Calu3 (cell line): ENCODE measurements at places on chromosomes 13 and 19. TPM values are rescaled to one million over a fixed set of nuclear protein-coding genes. Genes with fewer than 3 reads are reported as not detected.

GRCh38 chr13:104833221-104833620 is 1702.2 kb downstream of the EFNB2 start:
- H3K4me3 ChIP-seq = no peak overlapping the region
- no peak overlapping the region for H3K27ac ChIP-seq
- no peaks in the 10 kb centered on the region for H3K27me3 ChIP-seq
- no peak for DNase-seq
- no peaks in the 10 kb centered on the region for H3K4me1 ChIP-seq

GRCh38 chr19:45147835-45148676 is 12.7 kb downstream of the NKPD1 start:
- no peak for DNase-seq
- H3K27me3 ChIP-seq = no peaks in the 10 kb centered on the region
- peaks cover 27% of the 10 kb centered on the region for H3K36me3 ChIP-seq
- no peak overlapping the region for H3K27ac ChIP-seq
- no peak overlapping the region for H3K4me3 ChIP-seq
- no peaks in the 10 kb centered on the region for H3K4me1 ChIP-seq

- H3K27me3 ChIP-seq = no peaks in the 10 kb centered on the region
- no peak overlapping the region for H3K27ac ChIP-seq
- H3K4me3 ChIP-seq = no peak overlapping the region
- H3K4me1 ChIP-seq = no peaks in the 10 kb centered on the region
Measured at GRCh38 chr13:68644611-68645010, 1414.5 kb upstream of the PCDH9 start.

DNA sequence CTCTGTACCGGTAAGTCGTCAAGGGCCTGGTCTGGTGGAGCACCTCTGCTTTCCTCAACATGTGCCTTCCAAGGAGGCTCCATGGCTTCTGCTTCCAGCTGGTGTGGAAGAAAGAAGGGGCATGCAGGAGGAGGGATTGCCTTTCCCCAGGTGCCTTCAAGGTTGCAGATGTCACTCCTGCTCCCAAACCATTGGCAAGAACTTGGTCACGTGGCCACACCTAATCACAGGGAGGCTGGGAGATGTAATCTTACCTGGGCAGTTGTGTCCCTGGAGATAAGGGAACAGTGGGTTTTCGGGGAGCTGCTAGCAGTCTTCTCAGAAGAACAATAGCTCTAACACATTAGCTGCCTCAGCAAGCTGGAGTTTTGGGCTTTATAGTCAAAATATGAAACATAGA is 9.7 kb upstream of the GPR18 start:
- DNase-seq = no peak
- no peaks in the 10 kb centered on the region for H3K27me3 ChIP-seq
- H3K36me3 ChIP-seq = no peaks in the 10 kb centered on the region
- H3K27ac ChIP-seq = no peak overlapping the region

DNA sequence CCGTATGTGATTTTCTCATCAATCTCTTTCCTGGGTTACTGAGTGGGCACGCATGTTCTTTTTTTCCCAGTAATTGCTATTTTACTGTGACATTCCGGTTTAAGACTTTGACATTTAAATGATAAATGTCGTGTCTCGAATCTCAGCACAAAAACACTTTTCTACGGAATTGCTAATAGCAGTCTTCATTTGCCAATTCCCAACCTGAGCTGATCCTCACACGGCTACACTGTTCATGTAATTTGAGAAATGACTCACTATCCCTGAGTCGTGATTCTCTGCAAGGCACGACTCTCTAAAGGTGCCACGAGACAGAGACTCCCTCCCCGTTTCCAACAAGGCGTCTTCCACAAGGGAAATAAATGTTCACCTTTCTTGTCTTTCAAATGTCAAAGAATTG is 88.7 kb upstream of the USP29 start:
- no peaks in the 10 kb centered on the region for H3K27me3 ChIP-seq
- no peak overlapping the region for H3K4me3 ChIP-seq
- no peak for DNase-seq
- no peaks in the 10 kb centered on the region for H3K4me1 ChIP-seq

DNA sequence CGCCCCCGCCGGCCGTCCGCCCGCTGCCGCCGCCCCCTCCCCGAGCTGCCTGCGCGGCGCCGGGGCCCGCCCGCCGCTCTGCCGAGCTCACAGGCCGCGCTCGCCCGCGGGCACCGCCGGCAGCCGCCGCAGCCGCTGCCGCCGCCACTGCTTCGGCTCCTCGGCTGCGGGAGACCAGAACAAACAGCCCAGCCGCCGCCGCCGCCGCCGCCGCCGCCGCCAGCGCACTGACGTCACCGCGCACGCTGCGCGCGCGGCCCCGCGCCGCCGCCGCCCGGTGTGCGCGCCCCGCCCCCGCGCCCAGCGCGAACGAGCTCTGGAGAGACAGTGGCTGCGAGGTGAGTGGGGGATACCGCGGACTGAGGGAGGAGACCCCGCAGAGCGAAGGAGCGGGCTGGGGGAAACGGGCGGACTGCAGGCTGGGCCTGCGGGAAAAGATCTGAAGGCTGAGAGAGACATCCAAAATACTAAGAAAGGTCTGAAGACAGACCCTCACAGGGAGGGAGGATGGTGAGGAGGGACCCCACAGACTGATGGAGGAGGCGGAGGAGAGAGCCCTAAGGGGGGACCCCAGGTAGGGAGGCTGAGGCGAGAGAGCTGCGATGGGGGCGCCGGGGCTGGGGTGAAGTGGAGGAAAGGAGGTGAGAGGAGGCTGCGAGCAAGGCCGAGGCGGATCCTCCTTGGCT is at the start of gene BRD4:
Gene BRD4, minus strand, starts transcription at position 229 of the 686 bp plus-strand sequence. CDS start 59,440 bp downstream, outside the sequence.
- peak within 1 kb of the TSS; percentile 99 for H3K4me3 ChIP-seq
- no peaks in the 10 kb centered on the region for H3K27me3 ChIP-seq
- DNase-seq = peak; percentile 70
- peak within 1 kb of the TSS; percentile 93 for H3K27ac ChIP-seq

GRCh38 chr19:11881151-11881800 is 6.3 kb upstream of the ZNF69 start:
- H3K4me1 ChIP-seq = no peaks in the 10 kb centered on the region
- H3K4me3 ChIP-seq = no peak overlapping the region
- H3K27me3 ChIP-seq = no peaks in the 10 kb centered on the region
- H3K36me3 ChIP-seq = no peaks in the 10 kb centered on the region
- DNase-seq = peak; percentile 35

- H3K36me3 ChIP-seq = peaks cover 6% of the 10 kb centered on the region
- peaks cover 91% of the 10 kb centered on the region for H3K27me3 ChIP-seq
- H3K4me1 ChIP-seq = no peaks in the 10 kb centered on the region
- no peak overlapping the region for H3K27ac ChIP-seq
Measured at GRCh38 chr19:35529241-35530218, 1.4 kb upstream of the SBSN start.

- H3K27ac ChIP-seq = no peak overlapping the region
- no peak for DNase-seq
- no peak overlapping the region for H3K4me3 ChIP-seq
- H3K36me3 ChIP-seq = no peaks in the 10 kb centered on the region
Measured at GRCh38 chr13:83691966-83692365, 190.3 kb downstream of the SLITRK1 start.

- peaks cover 7% of the 10 kb centered on the region for H3K36me3 ChIP-seq
- no peak overlapping the region for H3K27ac ChIP-seq
- no peaks in the 10 kb centered on the region for H3K4me1 ChIP-seq
- no peak overlapping the region for H3K4me3 ChIP-seq
- no peak for DNase-seq
Measured at GRCh38 chr19:11175920-11176319, 20.3 kb upstream of the SPC24 start.

DNA sequence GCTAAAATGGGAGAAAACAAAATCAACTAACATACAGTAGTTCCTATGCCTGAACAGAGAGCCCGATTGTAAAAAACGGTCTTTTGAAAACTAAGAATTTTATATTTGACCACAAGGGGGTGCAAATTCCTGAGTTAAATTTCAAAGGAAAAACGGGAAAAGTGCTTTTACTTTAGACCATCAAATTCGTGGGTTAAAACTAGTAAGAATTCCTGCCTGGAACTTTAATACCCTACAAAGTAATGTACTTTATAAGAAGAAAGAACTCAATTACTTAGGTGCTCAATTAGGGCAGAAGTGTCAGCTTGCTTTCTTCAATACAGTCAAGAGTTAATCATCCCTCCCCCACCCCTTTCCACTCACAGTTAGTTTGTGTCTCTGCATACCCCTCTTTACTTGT is 69.8 kb downstream of the KCNRG start:
- peaks cover 41% of the 10 kb centered on the region for H3K36me3 ChIP-seq
- no peaks in the 10 kb centered on the region for H3K4me1 ChIP-seq
- H3K4me3 ChIP-seq = no peak overlapping the region
- DNase-seq = no peak
- H3K27me3 ChIP-seq = no peaks in the 10 kb centered on the region

DNA sequence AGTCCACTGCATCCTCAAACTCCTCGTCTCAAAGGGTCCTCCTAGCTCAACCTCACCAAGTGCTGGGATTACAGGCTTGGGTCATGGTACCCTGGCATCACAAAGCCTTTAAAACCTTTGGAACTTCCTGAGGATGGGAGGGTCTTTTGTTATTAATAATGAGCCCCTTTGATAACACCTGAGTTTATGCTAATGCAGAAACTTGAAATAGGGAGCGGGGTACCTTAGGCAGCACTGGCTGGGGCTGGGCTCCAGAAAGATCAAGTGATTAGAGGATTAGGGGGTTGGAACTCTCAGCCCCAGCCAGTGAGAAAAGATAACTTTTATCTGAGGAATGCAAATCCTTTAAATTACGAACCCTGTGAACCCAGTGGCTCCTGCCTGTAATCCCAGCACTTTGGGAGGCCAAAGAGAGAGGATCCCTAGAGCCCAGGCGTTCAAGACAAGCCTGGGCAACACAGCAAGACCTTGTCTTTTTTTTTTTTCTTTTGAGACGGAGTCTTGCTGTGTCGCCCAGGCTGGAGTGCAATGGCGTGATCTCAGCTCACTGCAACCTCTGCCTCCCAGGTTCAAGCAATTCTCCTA is 9.3 kb upstream of the PSPC1 start:
- no peak for DNase-seq
- peaks cover 7% of the 10 kb centered on the region for H3K4me1 ChIP-seq
- H3K4me3 ChIP-seq = no peak overlapping the region
- peaks cover 9% of the 10 kb centered on the region for H3K36me3 ChIP-seq
- H3K27me3 ChIP-seq = no peaks in the 10 kb centered on the region

DNA sequence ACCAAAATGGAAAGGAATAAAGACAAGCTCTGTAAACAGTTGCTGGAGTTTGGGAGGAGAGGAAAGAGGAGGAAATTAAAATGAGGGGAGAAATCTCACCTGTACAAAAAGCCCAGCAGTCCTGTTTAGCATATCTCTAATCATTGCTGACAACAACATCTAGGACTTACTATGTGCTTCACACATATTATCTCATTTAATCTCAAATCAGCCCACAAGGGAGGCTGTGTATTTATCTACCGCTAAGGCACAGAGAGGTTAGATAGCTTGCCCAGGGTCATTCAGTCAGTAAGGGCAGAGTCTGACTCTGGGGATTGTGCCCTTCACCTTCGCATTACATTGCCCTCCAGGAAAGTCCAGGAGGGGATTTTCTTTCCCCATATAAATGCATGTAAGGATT is 233.3 kb downstream of the DLEU7 start:
- no peaks in the 10 kb centered on the region for H3K4me1 ChIP-seq
- peaks cover 14% of the 10 kb centered on the region for H3K27me3 ChIP-seq
- no peak for DNase-seq

- peaks cover 11% of the 10 kb centered on the region for H3K4me1 ChIP-seq
- no peak overlapping the region for H3K27ac ChIP-seq
- no peak overlapping the region for H3K4me3 ChIP-seq
- no peak for DNase-seq
Measured at GRCh38 chr13:29497137-29497654, 98.3 kb downstream of the SLC7A1 start.

- H3K27ac ChIP-seq = no peak overlapping the region
- H3K27me3 ChIP-seq = no peaks in the 10 kb centered on the region
- no peak for DNase-seq
- H3K4me3 ChIP-seq = no peak overlapping the region
Measured at GRCh38 chr13:59409634-59410200, 754.0 kb downstream of the DIAPH3 start.

DNA sequence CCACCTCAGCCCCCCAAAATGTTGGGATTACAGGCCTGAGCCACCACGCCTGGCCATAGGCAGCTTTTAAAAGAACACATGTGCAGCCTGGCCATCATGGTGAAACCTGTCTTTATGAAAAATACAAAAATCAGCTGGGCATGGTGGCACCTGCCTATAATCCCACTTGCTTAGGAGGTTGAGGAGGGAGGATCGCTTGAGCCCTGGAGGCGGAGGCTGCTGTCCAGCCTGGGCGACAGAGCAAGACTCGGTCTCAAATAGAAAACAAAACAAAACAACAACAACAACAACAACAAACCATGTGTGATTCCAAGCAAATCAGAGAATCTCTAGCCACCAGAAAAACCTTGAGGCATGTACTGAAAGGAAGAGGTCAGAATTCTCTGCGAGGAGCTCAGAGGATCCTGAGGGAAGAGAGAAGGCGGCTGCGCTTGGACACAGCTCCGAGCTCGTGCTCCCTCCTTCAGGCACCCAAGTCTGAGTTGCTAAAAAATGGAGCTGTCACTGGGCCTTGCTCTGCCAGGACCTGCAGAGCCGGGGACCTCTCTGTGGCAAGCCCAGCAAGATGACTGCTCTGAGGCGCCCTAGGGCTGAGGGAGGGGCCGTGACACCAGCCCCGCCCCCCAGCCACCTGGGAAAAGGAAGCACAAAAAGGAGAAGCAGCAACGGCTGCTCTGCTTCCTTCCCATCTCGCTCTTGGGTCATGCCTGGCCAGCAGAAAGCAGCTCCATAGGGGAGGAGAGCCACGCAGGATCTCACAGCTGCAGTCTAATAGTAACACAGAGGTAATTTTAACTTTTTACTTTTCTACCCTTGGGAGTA is at the start of gene ARL11:
Gene ARL11, plus strand, starts transcription at position 677 of the 822 bp plus-strand sequence. CDS start 1,941 bp downstream, outside the sequence.
- H3K27me3 ChIP-seq = no peaks in the 10 kb centered on the region
- H3K4me1 ChIP-seq = no peaks in the 10 kb centered on the region
- no peaks in the 10 kb centered on the region for H3K36me3 ChIP-seq
- H3K4me3 ChIP-seq = no peak within 1 kb of the TSS
- DNase-seq = no peak

- no peak for DNase-seq
- H3K4me3 ChIP-seq = no peak overlapping the region
- no peaks in the 10 kb centered on the region for H3K4me1 ChIP-seq
- peaks cover 4% of the 10 kb centered on the region for H3K36me3 ChIP-seq
- peaks cover 33% of the 10 kb centered on the region for H3K27me3 ChIP-seq
- no peak overlapping the region for H3K27ac ChIP-seq
Measured at GRCh38 chr19:42140125-42140754, 8.0 kb upstream of the POU2F2 start.

Gene CASP14
- total RNA-seq = not detected in 2 replicates

Gene CPAMD8
- 5.7 and 5.8 TPM in 2 replicates for total RNA-seq

Gene ZNF529
- 8.9 and 11.9 TPM in 2 replicates for total RNA-seq

Gene SLC17A7
- not detected in 2 replicates for total RNA-seq

Gene ZIK1
- total RNA-seq = not detected in 2 replicates

Gene KIR2DL4
- not detected in 2 replicates for total RNA-seq

Gene RUBCNL
- not detected in 2 replicates for total RNA-seq

Gene CRLF1
- 1.1 TPM in 1 of 2 replicates, not detected in the other for total RNA-seq

Gene PDE4A
- 2.8 and 3.6 TPM in 2 replicates for total RNA-seq

Gene KLK11
- total RNA-seq = 10.8 and 25.1 TPM in 2 replicates
